Peyer's patch (tissue), 4 donors: ENCODE measurements at places on chromosomes 5 and 9. TPM values are rescaled to one million over a fixed set of nuclear protein-coding genes. Genes with fewer than 3 reads are reported as not detected.

GABRG2 gene
- total RNA-seq = not detected

ANKRD18B gene
- total RNA-seq = not detected

PCDHB5 gene
- total RNA-seq = not detected

STING1 gene
- 15.1 TPM for total RNA-seq

BNC2 gene
- 7.5 TPM for total RNA-seq

PRR16 gene
- total RNA-seq = 2.9 TPM

LCN10 gene
- total RNA-seq = 1.1 TPM

CBY3 gene
- not detected for total RNA-seq

AHRR gene
- 28.1 TPM for total RNA-seq

- no peaks in the 10 kb centered on the region for H3K4me1 ChIP-seq
- H3K4me3 ChIP-seq = no peak overlapping the region
These were observed 224.6 kb downstream of the CD180 start for GRCh38 chr5:66972004-66972403.

GRCh38 chr9:95268681-95269080 lies 48.8 kb downstream of the FANCC start:
- no peak overlapping the region for H3K27ac ChIP-seq
- H3K36me3 ChIP-seq = no peaks in the 10 kb centered on the region
- H3K4me3 ChIP-seq = no peak overlapping the region
- DNase-seq = no peak
- H3K4me1 ChIP-seq = no peaks in the 10 kb centered on the region

DNA sequence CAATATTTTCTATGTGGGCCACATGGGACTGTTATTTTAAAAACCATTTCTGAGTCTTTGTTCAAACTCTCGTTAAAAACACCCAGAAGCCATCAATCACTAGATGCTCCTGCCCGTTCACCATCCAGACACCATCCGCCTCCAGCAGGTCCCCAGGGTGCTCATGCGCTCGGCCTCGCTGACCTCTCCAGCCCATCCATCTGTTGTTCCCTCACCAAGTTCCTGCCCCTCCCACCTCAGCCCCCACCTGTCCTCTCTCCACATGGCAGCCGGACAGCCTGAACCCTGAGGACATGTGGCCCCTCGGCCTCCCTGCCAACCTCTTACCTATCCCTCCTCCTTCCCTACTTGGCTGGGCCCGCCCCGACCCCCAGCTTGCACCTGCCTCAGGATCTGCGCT lies 31.6 kb downstream of the NSUN2 start:
- H3K4me3 ChIP-seq = no peak overlapping the region
- H3K36me3 ChIP-seq = no peaks in the 10 kb centered on the region
- H3K4me1 ChIP-seq = no peaks in the 10 kb centered on the region
- no peaks in the 10 kb centered on the region for H3K27me3 ChIP-seq

DNA sequence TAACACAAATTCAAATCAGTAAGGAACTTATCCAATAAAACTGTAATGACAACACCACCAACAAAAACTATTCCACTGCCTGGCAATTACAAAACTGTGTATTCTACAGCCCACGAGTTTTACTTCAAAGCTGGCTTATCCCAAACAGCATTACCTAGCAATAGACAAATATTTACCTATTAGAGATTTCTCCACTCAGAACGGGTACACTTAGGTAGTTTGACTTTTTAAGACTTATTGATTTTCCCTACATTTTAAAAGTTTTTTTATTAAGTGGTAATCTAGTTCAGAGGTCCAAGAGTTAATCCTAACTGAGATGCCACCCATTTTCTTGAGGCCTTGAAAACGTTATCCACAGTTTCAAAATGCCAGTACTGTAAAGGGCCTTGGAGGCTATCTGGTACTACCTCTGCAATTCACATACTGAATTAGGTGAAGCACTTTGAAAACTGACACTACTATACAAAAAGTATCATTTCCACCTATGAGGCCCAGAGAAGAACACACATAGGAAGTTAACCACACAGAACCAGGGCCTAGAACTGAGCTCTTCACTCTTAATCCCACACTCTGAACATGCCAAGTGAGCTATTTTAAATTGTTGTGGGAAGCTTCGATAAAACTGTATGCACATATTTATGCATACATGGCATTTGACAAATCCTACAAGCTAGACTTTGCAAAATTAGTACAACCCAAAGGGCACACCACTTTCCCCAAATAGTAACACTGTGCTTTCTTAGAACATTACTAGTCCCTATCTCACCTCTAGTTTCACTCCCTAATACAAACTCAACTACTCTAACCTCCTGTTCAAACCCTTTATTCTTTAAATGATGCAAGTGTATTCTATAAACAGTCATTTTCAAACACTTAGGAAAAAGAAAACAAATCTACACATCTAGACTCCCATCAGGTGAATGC lies 2.1 kb downstream of the NADK2 start:
- H3K4me1 ChIP-seq = no peaks in the 10 kb centered on the region
- H3K27ac ChIP-seq = peak overlapping the region; percentile 95
- no peak for DNase-seq
- no peaks in the 10 kb centered on the region for H3K27me3 ChIP-seq

DNA sequence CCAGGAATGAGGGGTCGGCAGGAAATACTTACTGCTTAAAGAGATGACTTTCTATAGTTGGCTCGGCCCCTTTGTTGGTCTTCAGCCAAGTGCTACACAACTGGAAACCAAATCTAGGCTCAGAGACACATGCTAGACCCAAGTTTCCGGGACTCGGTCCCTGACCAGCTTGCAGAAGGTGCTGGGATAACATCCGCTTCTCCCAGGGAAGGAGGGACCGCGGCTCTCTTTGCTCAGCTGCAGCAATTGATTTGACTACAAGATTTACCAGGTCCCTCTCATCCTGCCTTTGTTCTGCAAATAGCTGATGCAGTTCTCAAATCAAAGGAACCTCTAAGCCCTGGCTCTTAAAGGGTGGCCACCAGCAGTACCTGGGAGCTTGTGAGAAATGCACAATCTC lies 314.7 kb downstream of the MLLT3 start:
- H3K27me3 ChIP-seq = no peaks in the 10 kb centered on the region
- no peaks in the 10 kb centered on the region for H3K4me1 ChIP-seq
- no peaks in the 10 kb centered on the region for H3K36me3 ChIP-seq
- no peak overlapping the region for H3K4me3 ChIP-seq
- no peak overlapping the region for H3K27ac ChIP-seq

DNA sequence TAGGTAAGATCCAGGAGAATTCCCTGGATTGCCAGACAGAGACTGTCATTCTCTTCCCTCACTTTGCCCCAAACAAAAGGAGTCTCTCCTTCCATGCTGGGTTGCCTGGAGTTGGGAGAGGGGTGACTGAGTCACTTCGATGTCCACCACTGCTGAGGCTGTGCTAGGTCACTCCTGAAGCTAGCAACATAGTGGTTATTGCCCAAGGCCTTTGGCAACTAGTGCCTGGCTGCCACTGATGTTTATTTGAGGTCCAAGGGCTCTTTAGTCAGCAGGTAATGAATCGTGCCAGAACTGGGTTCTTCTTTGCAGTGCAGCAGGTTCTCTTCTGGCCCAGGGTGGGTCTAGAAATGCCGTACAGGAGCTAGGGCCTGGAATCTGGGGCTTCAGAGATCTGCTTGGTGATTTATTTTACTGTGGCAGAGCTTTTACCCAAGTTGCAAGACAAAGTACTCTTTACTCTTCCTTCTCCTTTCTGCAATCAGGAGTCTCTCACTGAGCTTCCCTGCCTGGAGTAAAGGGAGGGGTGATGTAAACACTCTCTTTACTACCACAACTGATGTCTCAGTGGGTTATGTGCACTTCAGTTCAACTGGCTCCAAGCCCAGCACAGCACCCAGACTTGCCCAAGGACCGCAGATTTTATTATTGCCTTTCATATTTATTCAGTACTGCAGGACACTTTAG lies 155.7 kb upstream of the SH3GL2 start:
- H3K4me1 ChIP-seq = no peaks in the 10 kb centered on the region
- no peaks in the 10 kb centered on the region for H3K36me3 ChIP-seq
- no peak overlapping the region for H3K27ac ChIP-seq

DNA sequence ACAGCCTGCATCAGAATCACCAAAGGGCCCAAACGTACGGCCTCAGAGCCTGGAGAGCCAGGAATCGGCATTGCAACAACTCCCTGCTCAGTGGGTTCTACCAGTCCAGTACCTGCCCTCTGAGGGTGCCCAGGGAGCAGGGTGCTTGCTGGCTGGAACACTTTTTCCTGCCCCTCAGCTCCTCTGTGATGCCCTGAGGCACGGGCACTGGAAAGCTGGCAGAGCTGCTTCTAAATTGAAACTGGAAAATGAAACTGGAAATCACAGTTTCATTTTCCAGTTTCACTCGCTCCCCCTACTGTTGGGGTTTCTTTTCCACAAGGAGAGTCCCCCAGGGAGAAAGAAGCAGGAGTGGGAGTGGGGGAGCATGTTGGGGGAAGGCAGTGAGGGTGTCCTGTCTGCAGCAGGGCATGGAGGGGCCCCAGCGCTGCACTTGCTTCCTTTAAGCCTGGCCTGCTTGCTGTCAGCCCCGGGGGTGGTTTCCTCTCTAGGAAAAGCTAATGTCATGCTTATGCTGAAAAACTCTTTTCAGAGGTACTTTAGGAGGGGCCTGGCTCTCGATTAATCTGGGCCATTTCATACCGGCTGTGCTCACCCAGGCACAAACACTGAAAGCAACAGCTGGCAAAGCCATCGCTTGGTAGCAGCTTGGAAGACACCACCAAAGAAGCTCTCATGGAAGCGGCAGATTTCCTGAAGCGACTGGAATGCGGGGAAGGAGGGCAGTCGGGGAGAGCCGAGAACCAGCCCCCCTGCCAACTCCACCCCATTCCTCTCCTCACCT lies 26.2 kb downstream of the IRF1 start:
- H3K4me1 ChIP-seq = peaks cover 45% of the 10 kb centered on the region
- no peaks in the 10 kb centered on the region for H3K36me3 ChIP-seq
- DNase-seq = peak; percentile 63
- no peaks in the 10 kb centered on the region for H3K27me3 ChIP-seq
- H3K4me3 ChIP-seq = peak overlapping the region; percentile 7

DNA sequence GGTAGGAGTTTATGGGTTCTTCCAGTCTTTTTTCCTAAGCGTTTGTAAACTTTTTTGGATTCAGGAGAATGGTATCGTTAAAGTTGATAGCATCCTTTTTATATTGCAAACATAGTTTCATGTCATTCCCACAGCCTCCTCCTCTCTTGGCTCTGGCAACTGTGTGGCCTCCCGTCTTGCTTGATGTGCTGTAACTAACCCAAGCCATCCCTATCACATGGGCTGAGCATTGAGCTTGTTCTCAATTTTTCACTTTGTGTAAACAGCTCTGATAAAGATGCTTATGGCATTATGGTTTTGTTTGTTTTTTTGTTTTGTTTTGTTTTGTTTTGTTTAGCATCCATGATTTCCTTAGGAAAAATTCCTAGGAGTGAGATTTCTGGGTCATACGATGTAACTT lies 4.6 kb downstream of the STKLD1 start:
- no peak overlapping the region for H3K4me3 ChIP-seq
- H3K36me3 ChIP-seq = no peaks in the 10 kb centered on the region
- H3K27me3 ChIP-seq = no peaks in the 10 kb centered on the region
- no peak for DNase-seq
- no peak overlapping the region for H3K27ac ChIP-seq

- no peaks in the 10 kb centered on the region for H3K27me3 ChIP-seq
- no peak for DNase-seq
- peak overlapping the region; percentile 88 for H3K27ac ChIP-seq
These were observed 4.9 kb downstream of the NEK6 start for GRCh38 chr9:124262649-124262972.

GRCh38 chr5:101531026-101531425 lies 627.9 kb upstream of the ST8SIA4 start:
- H3K36me3 ChIP-seq = no peaks in the 10 kb centered on the region
- no peak overlapping the region for H3K27ac ChIP-seq
- no peak overlapping the region for H3K4me3 ChIP-seq
- no peaks in the 10 kb centered on the region for H3K4me1 ChIP-seq
- DNase-seq = no peak

- H3K36me3 ChIP-seq = no peaks in the 10 kb centered on the region
- no peaks in the 10 kb centered on the region for H3K27me3 ChIP-seq
- no peak overlapping the region for H3K27ac ChIP-seq
- DNase-seq = no peak
- H3K4me3 ChIP-seq = no peak overlapping the region
- no peaks in the 10 kb centered on the region for H3K4me1 ChIP-seq
These were observed 350.4 kb upstream of the CDH9 start for GRCh38 chr5:27388755-27389154.

GRCh38 chr9:93254806-93255493 lies 71.0 kb downstream of the WNK2 start:
- H3K27ac ChIP-seq = no peak overlapping the region
- DNase-seq = no peak
- H3K4me1 ChIP-seq = no peaks in the 10 kb centered on the region
- H3K4me3 ChIP-seq = no peak overlapping the region
- no peaks in the 10 kb centered on the region for H3K36me3 ChIP-seq
- H3K27me3 ChIP-seq = no peaks in the 10 kb centered on the region

GRCh38 chr5:142193114-142193428 lies 84.5 kb downstream of the NDFIP1 start:
- no peaks in the 10 kb centered on the region for H3K36me3 ChIP-seq
- DNase-seq = no peak
- no peak overlapping the region for H3K27ac ChIP-seq
- no peaks in the 10 kb centered on the region for H3K27me3 ChIP-seq
- H3K4me3 ChIP-seq = no peak overlapping the region

- H3K4me1 ChIP-seq = no peaks in the 10 kb centered on the region
- no peak overlapping the region for H3K27ac ChIP-seq
- no peak for DNase-seq
- H3K27me3 ChIP-seq = peaks cover 13% of the 10 kb centered on the region
These were observed 36.2 kb upstream of the TTC1 start for GRCh38 chr5:159972538-159973362.

DNA sequence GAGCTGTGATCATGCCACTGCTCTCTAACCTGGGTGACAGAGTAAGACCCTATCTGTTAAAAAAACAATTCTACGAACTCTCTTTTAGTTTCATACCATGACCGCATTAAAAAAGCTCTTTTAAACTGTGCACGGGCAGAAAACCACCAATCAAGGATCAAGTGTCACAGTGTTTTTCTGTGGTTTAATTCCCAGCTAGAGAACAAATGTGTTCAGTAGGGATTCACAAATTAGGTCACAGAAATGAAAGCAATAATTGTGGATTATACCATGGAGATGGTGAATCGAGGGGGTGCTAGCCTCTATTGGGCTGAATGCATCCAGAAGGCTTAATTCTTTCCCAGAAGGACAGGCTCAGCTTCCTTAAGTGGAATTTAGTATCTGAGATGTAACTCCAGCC lies 79.1 kb downstream of the ATG10 start:
- DNase-seq = no peak
- no peak overlapping the region for H3K27ac ChIP-seq
- no peak overlapping the region for H3K4me3 ChIP-seq
- no peaks in the 10 kb centered on the region for H3K27me3 ChIP-seq
- no peaks in the 10 kb centered on the region for H3K36me3 ChIP-seq

DNA sequence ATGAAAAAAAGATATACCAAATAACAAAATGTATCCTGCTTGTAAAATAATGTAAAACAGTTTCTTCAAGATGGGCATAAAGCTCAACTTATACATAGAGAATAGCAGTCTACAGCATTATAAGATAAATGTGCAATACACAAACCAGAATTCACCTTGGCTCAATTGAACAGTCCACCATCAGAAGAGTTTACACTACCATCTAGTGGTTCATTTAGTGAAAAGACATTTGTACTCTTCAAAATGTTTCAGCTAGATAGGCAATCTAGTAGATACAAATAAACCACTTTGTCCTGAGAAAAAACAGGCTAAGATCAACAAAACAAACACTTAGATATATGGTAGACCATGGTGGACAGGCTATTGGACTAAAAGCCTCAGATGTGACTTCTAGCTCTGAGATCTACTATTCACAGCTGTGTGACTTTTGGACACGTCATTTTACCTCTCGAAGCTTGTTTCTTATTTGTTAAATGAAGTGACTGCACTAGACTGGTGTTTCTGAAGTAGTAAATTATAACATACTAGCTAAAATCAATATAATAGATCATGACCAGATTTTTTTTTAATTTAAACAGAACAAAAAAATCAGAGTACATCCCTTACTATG lies 22.1 kb upstream of the TPD52L3 start:
- no peaks in the 10 kb centered on the region for H3K27me3 ChIP-seq
- DNase-seq = no peak
- H3K4me3 ChIP-seq = no peak overlapping the region
- H3K4me1 ChIP-seq = no peaks in the 10 kb centered on the region
